ENCODE measurements at places on chromosomes 3 and 15.

DNA sequence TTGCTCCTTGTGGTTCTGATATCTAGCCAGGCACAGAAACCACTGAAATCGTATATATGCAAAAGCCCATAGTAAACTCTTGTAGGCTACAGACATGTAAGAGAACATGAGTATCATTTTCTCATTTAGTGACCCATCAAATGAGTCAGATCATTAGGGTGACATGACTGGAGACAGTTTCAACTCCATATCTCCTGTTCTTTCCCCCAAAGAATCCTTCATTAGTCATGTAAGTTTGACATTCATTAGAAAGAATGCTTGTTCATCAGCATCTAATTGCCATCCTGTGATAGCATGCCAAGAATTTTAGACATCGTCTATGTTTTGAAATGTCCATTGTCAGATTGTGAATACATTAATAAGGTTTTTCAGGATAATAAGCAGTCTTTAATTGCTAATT is 264.9 kb upstream of the TPM1 start:
- DNase-seq: no peak

DNA sequence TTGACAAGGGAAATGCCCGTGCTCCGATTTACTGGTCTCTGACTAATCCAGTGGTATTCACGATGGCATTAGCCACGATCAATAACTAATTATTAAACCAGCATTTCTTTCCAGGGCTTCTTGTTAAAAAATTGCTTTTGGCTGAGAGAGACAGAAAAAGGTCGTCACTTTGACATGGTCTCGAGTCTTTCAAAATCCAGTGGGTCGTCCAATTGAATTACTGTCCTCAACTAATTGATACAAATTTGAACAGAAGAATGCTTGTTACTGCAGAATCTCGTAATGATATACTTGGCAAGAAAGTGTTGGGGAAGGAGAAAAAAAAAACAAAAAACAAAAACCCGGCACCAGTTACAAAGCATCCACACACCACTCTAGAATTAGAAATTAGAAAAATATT is 318.4 kb downstream of the NR2F2 start:
- no peak for DNase-seq

GRCh38 chr3:35919160-35919559 is 279.8 kb downstream of the ARPP21 start:
- DNase-seq: no peak

GRCh38 chr3:149010966-149011365 is 19.6 kb downstream of the GYG1 start:
- DNase-seq: no peak

- no peak for DNase-seq
Observed at GRCh38 chr3:128359846-128360642, 106.6 kb downstream of the DNAJB8 start.

DNA sequence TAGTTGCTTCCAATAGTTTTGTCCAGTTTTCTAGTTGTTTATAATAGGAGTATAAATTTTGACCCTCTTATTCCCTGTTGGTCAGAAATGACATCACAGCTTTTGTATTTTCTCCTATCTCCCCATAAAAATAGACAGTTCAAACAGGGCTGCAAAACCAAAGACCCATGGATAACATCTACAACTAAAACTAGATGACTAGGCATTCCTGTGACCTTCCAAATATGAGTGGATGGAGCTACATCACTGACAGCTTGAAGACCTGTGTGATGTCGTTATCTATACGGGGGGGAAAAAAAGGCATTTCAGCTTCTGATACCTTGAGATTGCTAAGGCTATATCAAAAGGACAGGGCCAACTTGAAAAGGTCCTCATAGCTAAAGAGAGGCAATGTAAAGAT is 84.6 kb downstream of the REC114 start:
- no peak for DNase-seq

- no peak for DNase-seq
Observed at GRCh38 chr3:182501856-182502255, 291.4 kb upstream of the ATP11B start.

DNA sequence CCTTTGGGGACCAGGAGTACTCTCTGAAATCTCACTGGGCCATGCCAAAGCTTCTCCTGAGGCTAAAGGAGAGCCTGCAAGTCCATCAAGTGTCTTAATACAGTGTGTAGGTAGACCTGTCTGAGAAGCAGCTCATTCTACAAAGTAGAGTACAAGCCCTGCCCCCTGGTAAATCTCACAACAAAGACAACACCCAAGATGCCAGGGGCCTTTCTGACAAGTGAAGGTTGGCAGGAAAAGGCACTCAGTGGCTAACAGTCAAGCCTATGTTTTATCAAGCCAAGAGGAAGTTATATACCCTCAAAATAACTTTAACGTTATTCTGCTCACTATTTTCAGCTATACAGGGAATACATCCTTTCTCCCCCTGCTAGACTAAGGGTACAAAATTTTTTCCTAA is 58.3 kb downstream of the NMNAT3 start:
- DNase-seq: no peak

DNA sequence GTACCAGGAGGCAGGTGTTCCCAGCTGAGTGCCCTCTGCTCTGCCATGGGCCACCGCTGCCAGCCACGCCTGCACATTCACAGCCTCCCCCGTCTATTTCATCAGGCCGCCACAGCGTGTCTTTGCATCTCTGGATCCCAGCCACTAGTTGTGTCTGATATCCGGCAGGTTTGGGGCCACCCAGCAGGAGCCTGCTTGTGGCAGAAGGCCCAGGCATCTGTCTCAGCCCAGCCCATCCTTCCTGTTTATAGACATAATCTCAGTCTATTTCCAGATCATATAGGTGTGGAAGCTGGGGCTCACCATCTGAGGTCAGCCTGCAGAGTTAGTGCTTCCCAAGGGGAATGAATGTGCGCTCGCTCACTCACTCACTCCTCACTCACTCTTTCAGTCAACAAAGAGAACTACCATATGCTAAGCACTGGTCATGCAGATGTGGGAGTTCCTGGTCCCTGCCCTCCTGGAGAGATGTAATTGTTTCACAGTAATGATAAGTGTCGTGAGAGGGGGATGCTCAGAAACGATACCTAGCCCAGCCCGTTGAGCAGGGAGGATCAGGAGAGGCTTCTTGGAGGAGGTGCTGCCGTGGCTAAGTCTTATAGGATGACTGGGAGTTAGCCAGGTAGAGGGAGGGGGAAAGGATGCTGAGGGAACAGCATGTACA is 60.6 kb downstream of the FGD5 start:
- no peak for DNase-seq

DNA sequence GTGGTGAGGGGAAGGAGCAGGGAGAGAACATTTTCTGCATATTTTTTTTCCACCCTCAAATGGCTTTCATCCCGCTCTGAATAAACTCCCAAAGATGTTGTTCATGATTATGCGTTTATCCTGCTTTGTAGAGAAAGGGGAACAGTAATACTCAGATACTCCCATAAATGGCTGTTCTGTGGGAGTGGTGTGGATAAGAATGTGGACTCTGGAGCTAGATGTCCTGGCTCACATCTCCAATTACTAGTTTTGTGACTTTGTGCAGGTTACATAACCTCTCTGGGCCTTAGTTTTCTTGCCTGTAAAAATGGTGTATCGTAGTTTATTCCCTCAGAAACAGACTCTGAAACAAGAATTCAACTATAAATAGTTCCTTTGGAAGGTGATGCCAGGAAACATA is 395.4 kb upstream of the SUCLG2 start:
- no peak for DNase-seq

All from activated CD4-positive, alpha-beta T cell treated with anti-CD3 and anti-CD28 coated beads for 24 hours (primary cell).